ENCODE measurements at places on chromosomes 16 and 17.

- no peak for DNase-seq
These were observed 19.2 kb downstream of the ASIC2 start for GRCh38 chr17:33273743-33274410.

GRCh38 chr17:50986989-50987660 is 121.0 kb upstream of the TOB1 start:
- DNase-seq, result no peak

DNA sequence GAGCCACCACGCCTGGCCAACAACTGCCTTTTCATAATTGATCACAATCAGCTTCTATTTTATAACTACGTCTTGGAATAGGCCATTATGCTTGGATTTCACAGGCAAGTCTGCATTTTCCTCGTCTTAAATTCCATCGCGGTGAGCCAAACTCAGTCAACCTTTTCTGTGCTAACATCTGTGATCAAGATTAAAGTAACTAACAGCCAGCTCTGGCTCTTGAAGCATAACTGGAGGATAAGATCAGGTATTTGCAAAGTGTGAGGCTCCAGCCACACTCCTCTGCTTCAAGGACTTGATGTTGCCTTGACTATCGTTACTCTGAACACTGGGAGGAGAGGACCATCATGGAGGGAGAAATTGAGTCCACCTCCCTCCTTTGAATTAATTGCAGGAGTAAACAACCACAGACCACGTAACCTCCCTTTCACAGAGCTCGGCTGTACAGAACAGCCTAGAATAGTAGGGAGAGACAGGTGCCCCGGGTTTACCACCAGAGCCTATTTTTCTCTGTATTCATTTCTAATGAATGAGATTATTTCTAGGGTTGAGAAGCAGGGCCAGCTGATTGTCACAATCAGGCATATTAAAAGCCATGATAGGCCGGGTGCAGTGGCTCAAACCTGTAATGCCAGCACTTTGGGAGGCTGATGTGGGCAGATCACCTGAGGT is 143.0 kb downstream of the XYLT1 start:
- DNase-seq, result no peak

DNA sequence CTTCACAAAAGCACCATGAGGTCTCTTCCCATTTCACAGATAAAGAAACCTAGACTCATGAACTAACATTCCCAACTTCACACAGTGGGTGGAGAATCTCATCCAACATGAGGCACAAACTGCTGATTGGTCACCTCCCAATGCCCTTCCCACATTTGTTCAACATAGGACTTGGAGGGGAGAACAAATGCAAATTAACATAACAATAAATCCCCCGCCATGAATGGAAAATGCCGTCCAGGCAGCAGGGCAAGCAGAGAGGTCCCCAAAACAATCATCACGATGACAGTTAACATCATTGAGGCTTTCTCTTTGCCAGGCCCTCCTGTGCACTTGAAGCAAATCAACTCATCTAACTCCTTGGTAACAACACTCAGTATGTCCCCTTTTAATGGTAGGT is 185.3 kb downstream of the TMEM132E start:
- DNase-seq, result no peak

DNA sequence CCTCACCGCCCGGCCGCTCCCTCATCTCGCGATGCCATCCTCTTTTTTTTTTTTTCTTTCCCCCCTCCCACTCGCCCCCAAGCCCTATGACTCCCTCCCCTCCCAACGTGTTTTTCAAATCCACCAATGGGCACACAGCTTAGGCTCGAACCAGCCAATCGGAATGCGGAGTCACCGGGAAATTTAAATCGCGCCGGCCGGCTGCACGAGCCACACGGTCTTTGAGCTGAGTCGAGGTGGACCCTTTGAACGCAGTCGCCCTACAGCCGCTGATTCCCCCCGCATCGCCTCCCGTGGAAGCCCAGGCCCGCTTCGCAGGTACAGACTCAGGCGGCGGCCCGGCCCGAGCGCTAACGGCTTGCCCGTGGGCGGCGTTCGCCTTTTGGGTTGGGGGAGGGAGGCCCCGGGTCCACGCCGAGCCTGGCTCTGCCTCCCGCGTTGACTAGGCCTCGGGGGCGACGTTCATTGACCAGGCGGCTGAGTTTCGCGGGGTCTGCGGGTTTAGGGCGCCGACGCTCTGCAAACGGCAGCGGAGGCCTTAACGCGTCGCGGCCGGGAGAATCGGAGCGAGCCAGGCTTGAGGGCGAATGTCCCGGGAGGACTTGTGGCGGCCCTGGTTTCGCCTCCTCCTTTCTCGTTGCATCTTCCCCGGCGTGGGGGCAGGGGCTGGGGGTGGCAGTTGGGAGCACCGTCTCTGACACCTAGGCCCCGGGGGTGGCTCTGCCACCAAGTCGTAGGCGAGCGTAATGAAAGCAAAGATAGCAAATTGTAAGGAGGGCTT is at the start of gene KPNA2:
TSS of gene KPNA2 (plus strand) at position 213 of the 781 bp plus-strand sequence. CDS start 1,398 bp downstream, outside the sequence.
- DNase-seq, result peak; percentile 97

- no peak for DNase-seq
These were observed 19.0 kb downstream of the CBFA2T3 start for GRCh38 chr16:88957887-88958577.

GRCh38 chr17:42333053-42333452 is 44.8 kb downstream of the STAT5A start:
- DNase-seq, result no peak

GRCh38 chr17:9817086-9817485 is 4.8 kb downstream of the GSG1L2 start:
- no peak for DNase-seq

- DNase-seq, result peak; percentile 18
These were observed 21.5 kb upstream of the PECAM1 start for GRCh38 chr17:64411999-64412771.

DNA sequence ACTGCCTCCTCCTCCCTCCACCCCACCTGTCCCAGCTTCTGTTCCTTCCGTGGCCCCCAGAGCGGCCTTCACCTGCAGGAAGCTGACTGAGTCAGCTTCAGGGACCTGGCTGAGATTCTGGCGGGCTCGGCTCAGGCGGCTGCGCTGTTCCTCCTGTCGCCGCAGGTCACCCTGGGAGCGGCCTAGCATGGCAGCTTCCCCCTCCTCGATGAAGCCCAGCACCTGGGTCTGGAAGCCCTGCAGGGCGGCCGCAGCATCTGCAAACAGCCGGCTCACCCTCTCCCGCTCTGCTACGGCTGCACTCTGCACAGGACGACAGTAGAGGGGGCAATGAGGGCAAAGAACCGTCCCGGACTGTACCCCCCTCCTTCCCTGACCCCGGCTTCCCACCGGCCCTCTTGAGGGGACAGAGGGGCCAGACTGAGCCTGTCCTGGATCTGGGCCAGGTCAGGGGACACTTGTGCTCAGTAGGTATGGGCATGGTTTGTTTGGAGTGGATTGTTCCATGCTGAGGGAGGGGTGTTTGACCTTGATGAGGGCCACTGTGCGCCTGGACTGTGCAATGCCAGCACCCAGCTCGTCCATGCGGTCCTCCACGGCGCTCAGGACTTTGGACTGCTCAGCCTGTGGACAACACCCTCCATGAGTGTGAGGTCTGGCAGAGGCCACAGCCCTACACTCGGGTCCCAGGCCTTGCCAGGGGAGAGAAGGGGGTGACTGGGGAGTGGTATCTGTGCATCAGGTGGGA is 2.0 kb downstream of the TRIM47 start:
- no peak for DNase-seq

GRCh38 chr16:27446721-27447120 is 44.7 kb downstream of the IL21R start:
- DNase-seq, result no peak

DNA sequence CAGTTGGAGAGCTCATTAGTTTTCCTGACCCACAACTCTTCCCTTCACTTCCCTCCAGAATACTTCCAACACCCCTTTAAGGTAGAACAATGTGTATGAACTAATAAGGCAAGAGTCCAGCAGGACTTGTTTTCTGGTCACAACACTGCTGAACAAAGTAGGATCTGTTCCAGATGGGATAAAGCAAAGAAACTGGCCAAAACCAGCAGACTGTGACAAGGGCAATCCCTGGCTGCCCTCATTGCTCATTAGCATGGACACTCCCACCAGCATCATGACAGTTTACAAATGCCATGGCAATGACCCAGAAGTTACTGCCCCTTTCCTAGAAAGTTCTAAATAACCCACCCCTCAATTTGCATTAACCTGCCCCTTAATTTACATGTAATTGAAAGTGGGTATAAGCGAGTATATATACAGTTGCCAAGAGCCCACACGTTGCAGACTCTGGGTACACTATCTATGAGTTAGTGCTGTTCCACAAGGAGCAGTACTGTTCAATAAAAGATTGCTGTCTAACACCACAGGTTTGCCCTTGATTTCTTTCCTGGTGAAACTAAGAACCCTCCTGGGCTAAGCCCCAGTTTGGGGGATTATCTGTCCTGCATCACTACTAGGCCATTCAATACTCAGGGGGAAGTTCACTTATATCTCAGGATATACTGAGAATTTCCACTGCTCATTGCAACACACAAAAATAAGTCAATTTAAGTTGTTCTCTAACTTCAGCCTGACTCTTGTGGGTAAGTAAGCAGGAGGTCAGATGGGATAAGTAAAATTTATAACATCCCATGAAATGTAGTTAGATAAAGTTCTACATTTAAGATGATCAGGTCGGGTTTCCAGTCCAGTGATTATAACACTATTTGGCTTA is 82.3 kb downstream of the SSH2 start:
- DNase-seq, result no peak

DNA sequence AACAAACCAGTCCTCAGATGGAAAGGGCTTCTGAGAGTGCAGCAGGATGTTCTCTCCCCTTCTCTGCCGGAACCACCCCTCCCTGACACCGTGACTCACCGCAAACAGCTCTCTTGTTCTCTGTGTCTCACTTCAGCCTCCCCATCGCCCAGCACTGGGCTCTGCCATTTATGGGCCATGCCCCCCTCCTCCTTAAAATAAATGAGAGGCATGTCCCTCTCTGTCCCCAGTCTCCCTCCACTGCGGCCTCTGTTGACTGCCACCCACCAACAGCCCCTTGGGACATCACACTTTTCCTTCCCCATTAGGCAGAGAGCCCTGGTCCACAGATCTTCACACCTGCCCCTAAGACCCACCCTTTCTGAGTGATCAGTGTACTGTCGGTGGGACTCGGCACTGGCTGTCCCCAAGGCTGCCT is 6.3 kb downstream of the CCDC102A start:
- peak; percentile 24 for DNase-seq

- no peak for DNase-seq
These were observed 23.6 kb upstream of the GPRC5C start for GRCh38 chr17:74408262-74408661.

DNA sequence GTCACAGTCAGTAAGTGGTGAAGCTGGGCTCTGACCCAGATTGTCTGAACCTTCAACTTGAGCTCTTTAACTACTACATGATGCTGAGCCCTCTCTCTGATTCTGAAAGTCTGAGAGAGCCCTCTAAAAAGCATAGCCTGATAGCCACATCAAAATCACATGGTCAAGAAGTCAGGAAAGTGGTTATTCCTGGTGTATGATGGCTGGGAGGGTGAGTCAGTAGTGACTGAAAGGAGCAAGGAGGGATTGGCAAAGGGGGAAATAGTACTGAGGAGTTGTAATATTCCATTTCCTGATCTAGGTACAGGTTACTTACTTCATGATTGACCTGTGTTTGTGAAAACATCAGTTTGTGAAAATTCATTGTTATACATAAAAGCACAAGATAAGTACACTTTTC is 89.1 kb downstream of the SSH2 start:
- peak; percentile 32 for DNase-seq

GRCh38 chr16:12600536-12601256 is 203.0 kb downstream of the CPPED1 start:
- DNase-seq, result no peak

GRCh38 chr17:73371285-73371684 is 59.5 kb upstream of the CDC42EP4 start:
- DNase-seq, result no peak

- DNase-seq, result no peak
These were observed 1.1 kb downstream of the ATP2A1 start for GRCh38 chr16:28879261-28879840.

GRCh38 chr17:491086-492021 is 138.7 kb upstream of the RPH3AL start:
- peak; percentile 30 for DNase-seq

GRCh38 chr17:59534583-59534982 is 30.8 kb upstream of the DHX40 start:
- DNase-seq, result no peak

- DNase-seq, result no peak
These were observed 101.6 kb downstream of the CYTH1 start for GRCh38 chr17:78680436-78680835.

Measured in foreskin melanocyte (primary cell).